Stimulated activated CD4-positive, alpha-beta T cell treated with anti-CD3 and anti-CD28 coated beads, Interleukin-4, amount 100 ng/mL, for 24 hours (primary cell): ENCODE measurements at places on chromosomes 3 and 15.

GRCh38 chr3:174100744-174101143 is 703.2 kb downstream of the NLGN1 start:
- no peak for DNase-seq

DNA sequence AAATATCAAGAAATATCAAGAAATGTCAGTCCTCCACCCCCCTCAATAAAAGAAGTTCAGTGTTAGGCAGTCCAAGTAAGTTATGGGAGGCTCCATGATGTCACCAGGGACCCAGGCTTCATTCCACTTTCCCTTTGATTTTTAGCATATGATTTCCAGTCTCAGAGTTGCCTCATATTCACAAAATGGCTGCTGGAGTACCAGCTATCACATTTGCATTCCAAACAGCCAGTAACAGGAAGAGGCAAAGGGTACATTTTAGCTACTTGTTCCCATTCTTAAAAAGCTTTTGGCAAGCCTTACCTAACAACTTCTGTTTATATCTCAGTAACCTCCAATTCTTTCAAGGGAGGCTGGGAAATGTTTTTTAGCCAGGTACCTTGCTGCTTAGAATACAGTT is 13.4 kb upstream of the KLF13 start:
- DNase-seq, result no peak

- no peak for DNase-seq
Measured at GRCh38 chr3:25165306-25165705, 262.8 kb upstream of the RARB start.

DNA sequence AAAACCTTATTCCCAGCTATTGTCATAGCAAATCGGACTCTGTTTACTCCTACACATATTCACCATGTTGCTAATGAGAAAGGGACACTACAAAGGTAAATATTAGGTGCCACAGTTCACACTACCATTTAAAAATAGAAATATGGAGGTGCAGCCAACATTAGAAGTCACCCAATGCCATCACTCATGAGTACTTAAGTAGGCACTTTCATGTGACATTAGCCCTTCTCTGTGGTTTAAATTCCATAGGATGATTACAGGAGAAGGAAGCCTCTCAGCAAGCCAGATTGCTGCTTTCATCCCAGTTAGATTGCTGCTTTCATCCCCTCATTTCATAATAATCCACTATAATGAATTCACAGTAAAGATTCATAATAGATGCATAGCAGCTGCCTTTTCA is 376.8 kb upstream of the ALCAM start:
- DNase-seq, result no peak

GRCh38 chr15:96066126-96066525 is 264.4 kb upstream of the NR2F2 start:
- no peak for DNase-seq

- no peak for DNase-seq
Measured at GRCh38 chr3:103499132-103499900, 1064.5 kb downstream of the ZPLD1 start.

DNA sequence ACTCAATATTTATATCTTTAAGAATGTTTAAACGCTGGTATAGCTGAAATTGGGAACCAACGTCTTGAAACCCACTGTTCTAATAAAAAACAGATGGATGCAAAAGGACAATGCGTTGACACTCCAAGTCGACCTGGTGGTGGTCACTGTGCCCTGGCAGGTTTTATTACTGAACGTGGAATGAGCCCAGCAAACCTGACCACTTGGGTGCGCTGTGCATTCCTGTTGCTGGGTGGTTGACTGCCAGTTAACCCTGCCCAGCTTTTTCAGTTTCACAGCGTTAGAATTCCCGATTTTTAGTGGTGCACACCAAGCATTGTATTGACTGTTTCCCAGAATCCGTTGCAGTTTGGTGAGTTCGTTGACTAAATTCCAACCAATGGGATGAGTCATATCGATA is 384.4 kb downstream of the OCA2 start:
- DNase-seq, result no peak

- DNase-seq, result no peak
Measured at GRCh38 chr3:99520513-99520912, 117.9 kb upstream of the COL8A1 start.

DNA sequence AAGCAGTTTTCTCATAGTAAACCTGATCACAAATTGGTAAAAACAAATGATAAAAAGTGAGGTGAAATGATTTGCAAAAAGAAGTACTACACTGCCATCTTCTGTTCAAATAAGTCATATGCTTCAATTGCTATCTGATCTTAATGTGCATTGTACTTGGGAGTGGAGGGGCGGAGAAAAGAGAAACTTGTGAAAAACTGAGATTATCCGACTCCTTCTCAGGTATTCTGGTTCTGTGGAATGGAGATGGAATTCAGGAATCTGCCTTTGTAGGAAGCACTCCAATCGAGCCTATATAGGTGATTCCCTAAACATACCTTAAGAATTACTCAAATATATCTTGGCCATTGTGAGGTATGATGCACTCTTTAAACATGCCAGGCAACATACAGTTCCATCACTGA is 180.6 kb downstream of the CHL1 start:
- DNase-seq, result no peak

DNA sequence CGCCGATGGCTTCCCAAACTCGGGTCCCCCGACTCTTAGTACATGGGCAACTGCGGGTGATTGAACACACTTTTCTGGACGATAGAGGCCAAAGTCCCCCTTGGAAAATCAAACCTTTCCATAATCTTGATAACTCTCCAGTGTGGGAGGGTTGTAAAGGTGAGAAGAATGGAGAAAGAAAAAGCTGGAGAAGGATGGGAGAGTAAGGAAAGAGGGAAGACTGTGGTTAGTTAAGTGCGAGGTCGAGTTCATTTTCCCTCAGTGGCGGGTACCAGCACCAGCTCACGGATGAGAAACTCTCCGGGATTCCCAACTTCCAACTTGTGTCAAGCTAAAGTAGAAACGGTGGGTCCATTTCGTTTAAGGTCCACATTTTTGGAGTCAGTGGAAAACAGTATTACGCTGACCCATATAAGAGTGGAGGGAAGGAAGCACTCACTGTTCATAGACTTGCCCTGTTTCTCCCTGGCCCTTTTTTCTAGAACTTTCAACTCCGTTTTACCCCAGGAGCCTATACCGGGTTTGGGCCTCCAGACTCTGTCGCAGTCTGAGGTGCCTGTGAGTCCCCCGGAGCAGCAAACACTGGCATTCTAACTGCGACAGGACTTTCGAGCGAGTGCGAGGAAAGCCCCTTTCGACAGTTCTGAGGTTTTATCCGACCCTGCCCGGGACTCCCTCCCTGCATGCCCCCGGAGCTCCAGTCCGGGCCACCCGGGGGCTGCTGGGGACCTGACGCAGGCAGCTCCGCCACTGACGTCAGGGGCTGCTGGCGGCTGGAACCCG is 14.8 kb downstream of the ZIC1 start:
- no peak for DNase-seq

GRCh38 chr3:189457631-189458412 is 173.4 kb upstream of the TP63 start:
- DNase-seq, result no peak

GRCh38 chr3:113287111-113287802 is 75.9 kb downstream of the BOC start:
- DNase-seq, result no peak

- no peak for DNase-seq
Measured at GRCh38 chr3:15326673-15327072, 5.7 kb downstream of the SH3BP5 start.

- no peak for DNase-seq
Measured at GRCh38 chr15:90087454-90088154, 14.7 kb downstream of the IDH2 start.

GRCh38 chr15:98860281-98861041 is 147.1 kb downstream of the PGPEP1L start:
- no peak for DNase-seq

- peak; percentile 83 for DNase-seq
Measured at GRCh38 chr3:33074217-33075067, 22.5 kb downstream of the GLB1 start.

GRCh38 chr3:16280671-16281070 is 15.7 kb downstream of the OXNAD1 start:
- DNase-seq, result no peak

DNA sequence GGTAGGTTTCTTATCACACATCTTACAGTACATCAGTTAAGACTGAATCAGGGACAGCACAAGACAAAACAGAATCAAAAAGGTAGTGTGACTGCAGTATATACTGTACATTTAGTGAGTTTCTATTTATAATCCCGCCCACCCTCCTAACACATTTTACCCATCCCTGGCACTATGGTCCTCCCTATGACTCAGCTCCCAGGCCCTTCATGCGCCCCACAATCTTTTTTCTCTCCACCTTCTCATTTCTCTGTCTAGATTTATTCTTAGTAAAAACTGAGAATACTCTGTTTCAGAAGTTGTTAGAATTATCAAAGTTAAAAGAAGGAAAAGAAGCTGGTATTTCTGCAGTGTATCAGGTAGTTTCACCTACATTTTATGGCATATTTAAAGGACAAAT is 427.3 kb downstream of the CNTN4 start:
- no peak for DNase-seq

GRCh38 chr15:66390678-66391077 is 4.0 kb downstream of the MAP2K1 start:
- DNase-seq, result peak; percentile 26

- DNase-seq, result no peak
Measured at GRCh38 chr3:125186800-125187598, 25.5 kb downstream of the SLC12A8 start.

DNA sequence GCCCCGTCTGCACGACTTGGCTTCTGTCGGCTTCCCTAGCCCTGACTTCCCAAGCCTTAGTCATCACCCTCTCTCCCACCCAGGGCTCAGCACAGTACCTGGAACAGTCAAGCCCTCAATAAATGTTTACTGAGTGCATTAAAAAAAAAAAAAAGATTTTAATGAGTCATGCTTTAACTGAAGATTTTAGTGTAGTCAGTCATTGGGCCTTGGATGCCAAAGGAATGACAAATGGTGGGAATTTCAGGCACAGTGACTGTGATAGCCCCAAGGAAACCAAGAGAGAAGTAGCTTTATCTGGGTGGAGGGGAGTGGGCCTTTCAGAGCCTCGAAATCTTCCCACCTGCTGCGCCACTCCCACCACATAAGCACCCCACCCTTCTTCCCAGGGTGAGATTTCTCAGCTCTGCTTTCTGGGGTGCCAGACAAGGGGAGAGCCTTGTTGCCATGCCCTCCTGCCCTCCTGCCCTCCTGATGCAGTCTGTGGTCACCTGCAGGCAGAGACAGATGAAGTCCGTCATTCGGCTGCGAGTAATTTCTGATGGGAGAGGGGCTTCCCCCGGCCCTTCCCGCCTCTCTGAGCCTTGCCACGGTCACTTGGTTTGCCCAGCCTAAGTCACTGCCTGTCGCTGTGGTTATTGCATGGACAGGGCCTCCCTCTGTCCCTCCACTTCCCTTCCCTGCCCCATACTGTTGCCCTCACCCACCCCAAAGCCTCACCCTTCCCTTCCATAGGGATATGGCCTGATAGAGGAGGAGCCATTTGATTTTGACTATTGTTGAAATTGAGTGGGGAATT is 41.8 kb downstream of the SMAD3 start:
- DNase-seq, result no peak

DNA sequence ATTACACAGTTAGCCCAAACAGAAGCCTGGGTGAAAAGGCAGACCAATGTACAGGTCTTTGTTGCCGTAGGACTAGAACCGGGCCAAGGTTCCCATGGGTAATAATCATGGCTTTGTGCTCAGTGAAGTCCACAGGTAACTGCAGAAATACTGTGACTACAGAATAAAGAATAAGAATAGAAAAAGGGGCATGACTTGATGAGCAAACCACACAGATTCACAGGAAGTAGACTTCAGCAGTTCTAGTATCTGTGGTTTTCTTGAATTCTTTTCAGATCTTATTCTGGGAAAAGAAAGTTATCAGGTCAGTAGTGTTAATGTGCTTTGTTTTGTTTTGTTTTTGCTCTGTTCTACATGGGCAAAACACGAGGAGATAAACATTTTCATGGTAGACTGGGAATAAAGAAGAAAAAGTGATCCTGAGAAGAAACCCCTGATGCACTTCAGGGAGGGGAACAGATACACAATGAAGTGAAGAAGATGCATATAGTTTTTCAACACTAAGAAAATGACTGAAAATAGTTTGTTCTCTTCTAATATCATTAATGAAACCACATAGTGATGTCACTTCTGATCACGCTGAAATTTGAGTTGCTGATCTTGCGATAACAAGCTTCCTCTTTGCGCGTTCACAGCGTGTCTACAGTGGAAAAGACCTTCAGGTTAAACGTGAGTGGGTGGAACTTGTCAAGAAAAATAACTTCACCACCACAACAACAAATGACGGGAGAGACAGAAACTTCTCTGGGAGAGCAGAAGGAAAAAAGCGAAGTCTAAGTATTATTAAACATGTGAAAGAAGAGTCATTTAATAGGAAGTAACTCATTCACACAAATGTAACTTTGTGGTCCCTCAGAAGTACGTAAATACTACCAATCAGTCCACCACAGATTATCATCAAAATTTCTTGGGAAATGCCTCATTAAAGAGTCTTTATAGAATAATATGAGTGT is 315.8 kb upstream of the SATB1 start:
- peak; percentile 76 for DNase-seq

DNA sequence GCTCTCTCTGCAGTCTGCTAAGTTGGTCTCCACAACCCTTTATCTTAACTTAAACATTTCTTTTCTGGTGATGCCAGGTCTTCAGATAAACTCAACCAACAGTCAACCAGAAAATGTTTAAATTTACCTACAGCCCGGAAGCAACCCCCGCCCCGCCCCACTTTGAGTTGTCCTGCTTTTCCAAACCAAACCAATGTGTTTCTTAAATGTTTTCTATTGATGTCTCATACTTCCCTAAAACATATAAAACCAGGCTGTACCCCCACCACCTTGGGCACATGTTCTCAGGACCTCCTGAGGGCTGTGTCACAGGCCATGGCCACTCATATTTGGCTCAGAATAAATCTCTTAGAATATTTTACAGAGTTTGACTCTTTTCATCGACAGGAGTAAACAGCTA is 13.2 kb upstream of the GPR160 start:
- no peak for DNase-seq

- DNase-seq, result no peak
Measured at GRCh38 chr15:31277335-31278060, 49.1 kb upstream of the KLF13 start.

DNA sequence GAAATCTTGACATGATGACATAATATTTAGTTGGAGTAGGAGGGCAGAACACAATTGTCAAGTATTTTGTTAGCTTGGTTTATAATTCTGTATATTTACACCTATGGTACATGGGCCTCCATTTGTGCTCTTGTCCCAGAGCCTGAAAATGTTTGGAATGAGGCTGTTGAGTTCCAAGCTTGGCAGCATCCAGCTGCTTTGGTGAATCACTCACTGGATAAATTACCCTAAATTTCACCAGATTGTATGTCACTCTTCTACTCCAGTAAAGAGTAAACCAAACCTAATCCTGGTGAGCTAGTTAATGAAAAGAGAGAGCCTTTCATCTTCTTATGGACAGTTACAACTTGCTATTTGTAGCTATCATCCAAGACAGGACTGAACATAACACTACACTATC is 928.7 kb downstream of the DIPK2A start:
- no peak for DNase-seq
